Lung microvascular endothelial cell (primary cell): ENCODE measurements at places on chromosomes 2 and 18. TPM values are rescaled to one million over a fixed set of nuclear protein-coding genes. Genes with fewer than 3 reads are reported as not detected.

The GCKR gene
- total RNA-seq = 0.22 TPM in 1 of 2 replicates, not detected in the other

- DNase-seq = peak; percentile 60
Observed at GRCh38 chr2:62266433-62267038, 70.6 kb downstream of the B3GNT2 start.

DNA sequence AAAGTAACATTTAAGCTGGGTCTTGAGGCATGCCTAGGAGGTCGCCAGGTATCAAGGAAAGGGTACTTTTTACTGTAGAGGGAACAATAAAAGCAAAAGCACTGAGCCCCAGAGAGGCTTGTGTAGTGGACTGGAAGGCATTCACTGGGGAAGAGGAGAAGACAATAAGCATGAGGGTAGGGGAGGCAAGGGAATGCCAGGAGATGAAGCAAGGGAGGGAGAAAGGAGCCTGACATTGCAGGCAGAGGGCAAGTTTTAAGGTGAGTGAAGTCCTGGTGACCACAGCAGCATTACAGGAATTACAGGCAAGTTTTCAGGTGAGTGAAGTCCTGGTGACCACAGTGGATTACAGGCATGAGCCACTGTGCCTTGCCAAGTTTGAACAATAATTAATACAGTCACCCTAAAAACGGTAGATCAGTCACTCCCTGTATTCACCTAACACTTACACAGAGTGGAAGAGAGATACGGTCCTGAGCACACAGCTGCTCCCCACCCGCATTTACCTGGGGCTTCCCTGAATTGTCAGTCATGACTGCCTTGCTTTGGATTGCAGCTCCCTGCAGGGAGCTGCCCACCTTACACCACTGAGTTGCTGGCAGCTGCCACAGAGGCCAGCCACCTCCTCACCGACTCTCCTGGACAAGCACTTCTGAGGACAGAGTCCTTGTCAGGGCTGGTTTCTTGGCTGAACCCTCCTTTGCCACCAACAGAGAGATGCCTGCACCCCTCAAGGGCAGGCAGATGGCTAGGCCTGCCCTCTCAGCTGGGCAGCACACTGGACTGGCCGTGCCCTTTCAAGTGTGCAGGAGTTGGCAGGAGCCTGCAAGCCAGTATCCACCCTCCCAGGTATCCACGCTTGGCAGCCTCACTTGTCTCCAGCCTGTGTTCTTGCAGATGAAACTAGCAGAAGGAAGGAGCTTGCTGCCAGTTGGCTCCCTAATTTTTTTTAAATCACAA, 153.2 kb upstream of the MSH6 start:
- no peak for DNase-seq

DNA sequence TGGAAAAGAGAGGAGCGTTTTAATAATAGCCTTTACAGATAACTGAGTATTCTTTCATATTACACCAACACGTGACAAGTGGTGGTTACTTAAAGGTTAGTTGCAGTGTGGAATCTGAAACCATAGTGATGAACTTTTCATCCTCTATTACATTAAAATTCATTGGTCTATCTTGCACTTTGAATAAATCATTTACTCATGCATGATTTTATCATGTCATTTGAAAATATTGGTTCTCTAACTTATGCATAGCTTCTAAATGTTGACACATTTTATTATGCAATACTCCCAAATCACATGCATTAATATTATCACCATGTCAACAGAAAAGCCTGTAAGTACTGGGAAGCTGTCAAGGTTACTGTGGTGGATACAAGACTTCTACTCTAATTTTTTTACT, 1432.2 kb downstream of the LRP1B start:
- no peak for DNase-seq

- no peak for DNase-seq
Observed at GRCh38 chr2:235970204-235971040, 197.8 kb downstream of the GBX2 start.

DNA sequence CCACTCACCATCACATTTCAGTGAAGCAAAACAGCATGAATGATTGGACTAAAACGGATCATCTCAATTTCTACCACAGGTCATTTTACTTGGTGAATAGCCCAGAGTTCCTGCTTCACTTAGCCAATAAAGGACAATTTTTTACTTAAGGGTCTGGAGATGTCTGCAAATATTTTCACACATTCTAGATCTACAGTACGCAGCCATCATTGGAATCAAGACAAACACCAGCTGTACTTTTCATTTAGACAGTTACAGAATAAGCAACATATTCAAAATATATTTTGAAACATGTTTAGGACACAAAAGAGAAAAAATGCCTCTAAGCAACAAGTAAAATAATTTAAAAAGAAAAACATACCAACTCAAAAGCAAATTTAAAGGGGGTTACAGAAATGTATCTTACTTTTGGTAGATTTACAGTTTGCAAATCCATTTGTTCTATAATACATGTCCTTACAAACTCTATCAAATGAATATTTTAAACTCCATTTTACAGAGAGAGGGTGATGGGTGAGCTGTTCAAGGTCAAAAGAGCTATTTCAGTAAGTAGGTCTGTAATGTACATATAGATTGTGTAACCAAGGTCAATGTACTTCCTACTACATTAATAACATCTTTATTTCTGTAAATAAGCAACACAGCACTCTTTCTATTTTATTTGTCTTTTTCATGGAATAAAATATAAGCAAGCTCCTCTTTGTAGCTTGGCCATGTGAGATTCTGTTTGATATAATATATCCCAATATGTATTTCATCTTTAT, 13.4 kb downstream of the PPP1R1C start:
- DNase-seq = no peak

The YWHAQ gene
- total RNA-seq = 152 and 217 TPM in 2 replicates
